Posterior cingulate gyrus (tissue), 11 donors: ENCODE measurements at places on chromosomes 2 and 18.
A peak's percentile ranks its signal among the peaks of the same experiment; 100 is the strongest.

- no peak for DNase-seq
These were observed 226.0 kb upstream of the TANK start for GRCh38 chr2:160934263-160934662.

GRCh38 chr2:141714496-141714895 is 416.3 kb downstream of the LRP1B start:
- no peak for DNase-seq

DNA sequence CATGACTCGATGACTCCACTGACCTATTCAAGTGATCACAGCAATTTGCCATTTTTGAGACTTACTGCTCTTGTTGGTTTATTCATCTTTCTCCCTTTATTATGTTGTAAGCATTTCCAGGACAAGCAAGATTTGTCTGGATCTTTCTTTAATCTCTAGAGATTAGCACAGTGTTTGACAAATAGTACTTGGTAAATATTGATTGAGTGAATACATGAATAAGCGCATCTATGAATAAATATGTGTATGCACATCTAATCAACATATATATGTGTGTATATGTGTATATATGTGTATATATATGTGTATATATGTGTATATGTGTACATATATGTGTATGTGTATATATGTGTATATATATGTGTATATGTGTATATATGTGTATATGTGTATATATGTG is 7.3 kb downstream of the TMX3 start:
- no peak for DNase-seq

GRCh38 chr2:11665510-11666362 is 4.3 kb downstream of the NTSR2 start:
- DNase-seq, result no peak

GRCh38 chr2:106108351-106108750 is 85.8 kb downstream of the UXS1 start:
- no peak for DNase-seq

GRCh38 chr2:70790136-70790828 is at the start of gene FIGLA:
TSS of gene FIGLA (minus strand) at chr2:70790643. CDS start at chr2:70790638, 5 bp downstream.
- DNase-seq, result no peak

DNA sequence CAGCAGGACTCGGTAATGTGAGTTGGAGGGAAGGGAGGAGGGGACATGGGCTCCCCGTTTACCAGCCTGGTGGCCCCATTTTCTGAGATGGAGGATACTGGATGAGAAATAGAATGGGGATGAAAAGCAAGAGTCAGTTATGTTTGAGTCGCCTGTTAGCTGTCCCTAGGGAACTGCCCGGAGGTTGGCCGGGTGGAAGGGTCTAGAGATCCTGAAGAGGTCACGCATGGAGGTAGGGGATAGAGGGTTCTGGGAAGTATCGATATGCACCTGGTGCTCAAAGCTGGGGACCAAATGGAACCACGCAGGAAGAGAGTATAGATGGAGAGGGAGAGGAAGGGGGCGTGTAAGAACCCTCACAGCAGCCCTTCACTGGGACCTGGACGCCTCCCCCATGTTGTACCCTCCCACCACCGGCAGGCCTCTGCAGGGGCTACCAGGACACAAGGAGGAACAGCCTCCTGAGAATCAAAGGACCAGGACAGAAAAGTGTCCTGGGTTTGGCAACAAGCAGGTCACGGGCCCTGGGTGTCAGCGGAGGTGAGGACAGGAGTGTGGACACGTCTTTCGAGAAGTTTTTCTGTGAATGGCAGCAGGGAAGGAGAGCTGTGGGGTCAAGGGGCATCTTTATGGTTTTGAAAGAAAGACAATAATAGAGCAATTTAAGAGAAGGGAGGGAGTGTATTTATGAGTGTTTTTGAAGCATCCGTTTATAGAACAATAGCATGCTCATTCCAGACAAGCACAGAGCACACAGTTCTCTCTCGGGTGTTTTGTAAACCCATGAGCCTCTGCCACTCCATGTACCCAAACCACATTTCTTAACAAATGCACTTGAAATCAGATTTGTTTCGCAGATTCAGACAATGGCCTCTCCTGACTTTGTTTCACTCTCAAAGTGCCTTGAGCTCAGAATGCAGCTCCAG is 132.2 kb downstream of the SMAD7 start:
- peak; percentile 72 for DNase-seq

GRCh38 chr2:236674238-236674637 is 104.6 kb downstream of the ACKR3 start:
- no peak for DNase-seq

GRCh38 chr18:13076886-13077285 is 85.7 kb downstream of the CEP192 start:
- DNase-seq, result no peak

DNA sequence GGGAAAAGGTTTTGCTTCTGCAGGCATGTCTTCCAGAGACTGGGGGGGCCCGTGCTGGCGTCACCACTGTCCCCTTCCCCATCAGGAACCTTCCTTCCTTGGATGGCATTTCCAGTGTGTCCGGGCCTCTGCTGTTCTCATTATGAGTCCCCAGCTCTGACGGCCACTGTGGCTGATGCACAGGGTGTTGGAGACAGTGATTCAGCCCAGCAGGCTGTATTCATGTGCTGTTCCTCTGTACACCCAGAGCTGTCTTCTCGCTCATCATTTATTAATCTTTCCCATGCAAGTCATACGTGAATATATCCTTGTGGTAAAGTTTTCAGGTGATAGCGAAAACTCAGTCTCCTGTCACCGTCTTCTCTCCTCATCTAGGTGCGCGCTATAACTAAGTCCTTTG is 57.7 kb downstream of the ASAP2 start:
- no peak for DNase-seq

- DNase-seq, result no peak
These were observed 206.1 kb downstream of the ZNF407 start for GRCh38 chr18:74803769-74804168.

GRCh38 chr2:100352521-100352920 is 30.2 kb upstream of the LONRF2 start:
- no peak for DNase-seq

DNA sequence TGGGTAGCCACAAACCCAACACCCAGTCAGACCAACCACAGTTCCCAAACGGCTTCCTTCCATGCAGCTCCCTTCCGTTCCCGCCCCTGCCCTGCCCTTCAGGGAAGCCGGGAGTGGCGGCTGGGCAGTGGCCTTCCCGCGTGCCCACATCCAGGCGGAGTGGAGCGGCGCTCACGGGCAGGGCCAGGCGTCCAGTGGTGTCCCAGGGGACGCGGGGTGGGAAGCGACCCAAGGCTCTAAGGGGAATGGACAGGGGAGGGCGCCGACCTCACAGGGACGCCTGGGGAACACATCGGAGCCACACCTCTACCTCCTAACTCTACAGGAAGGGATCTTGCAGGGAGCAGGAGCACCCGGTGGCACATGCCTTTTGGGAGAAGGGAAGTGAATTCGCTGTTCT is 225.9 kb upstream of the MGAT5 start:
- no peak for DNase-seq

- no peak for DNase-seq
These were observed 89.1 kb downstream of the RAD51AP2 start for GRCh38 chr2:17429130-17429529.

DNA sequence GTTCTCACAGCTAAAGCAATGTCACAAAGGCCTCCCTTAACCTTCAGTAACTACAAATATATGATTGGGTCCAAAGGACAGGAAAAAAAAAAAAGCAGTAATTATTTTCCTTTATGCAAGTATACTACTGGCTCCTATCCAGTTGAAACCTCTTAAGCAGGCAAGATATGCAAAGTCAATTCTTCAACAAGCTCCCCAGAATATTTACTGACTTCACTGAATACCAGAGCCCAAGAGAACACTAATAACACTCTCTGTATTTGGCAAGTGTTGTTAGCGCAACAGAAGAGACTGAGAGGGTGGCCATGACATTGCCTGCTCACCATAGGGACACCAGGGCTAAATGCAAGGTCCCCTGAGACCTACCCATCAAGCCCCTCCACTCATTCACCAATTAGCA is 74.5 kb downstream of the AP1S3 start:
- DNase-seq, result no peak

DNA sequence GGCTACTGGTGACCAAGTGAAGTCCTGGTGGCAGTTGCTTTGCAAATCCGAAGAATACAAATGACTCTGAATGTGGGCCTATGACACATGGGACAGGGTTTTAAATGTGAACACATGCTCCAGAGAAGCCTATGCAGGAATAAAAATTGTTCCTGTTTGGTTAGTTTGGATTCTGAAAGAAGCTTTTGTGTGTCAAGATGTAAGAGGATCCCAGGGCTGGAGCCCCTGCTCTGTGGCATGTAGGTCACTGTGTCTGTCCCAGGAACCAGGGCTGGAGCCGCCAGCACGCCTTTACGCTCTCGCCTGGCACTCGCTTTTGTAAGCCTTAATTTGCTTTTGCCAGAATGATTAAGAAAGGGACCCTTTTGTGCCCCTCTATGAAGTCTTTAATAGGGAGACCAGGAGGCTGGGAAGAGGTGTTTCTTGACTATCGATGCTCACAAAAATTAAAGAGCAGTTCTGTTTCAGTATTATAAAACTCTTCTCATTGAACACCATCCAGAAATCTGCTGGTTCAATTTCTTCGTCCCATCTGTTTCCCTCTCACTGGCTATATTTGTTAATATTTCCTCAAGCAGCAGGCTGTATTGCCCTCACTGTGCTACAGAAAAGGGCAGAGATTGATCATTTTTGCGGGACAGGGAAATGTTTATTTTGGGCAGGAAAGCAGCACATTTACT is 532.7 kb upstream of the POU3F3 start:
- peak; percentile 73 for DNase-seq

GRCh38 chr18:58896268-58896667 is 31.6 kb downstream of the ZNF532 start:
- DNase-seq, result no peak

DNA sequence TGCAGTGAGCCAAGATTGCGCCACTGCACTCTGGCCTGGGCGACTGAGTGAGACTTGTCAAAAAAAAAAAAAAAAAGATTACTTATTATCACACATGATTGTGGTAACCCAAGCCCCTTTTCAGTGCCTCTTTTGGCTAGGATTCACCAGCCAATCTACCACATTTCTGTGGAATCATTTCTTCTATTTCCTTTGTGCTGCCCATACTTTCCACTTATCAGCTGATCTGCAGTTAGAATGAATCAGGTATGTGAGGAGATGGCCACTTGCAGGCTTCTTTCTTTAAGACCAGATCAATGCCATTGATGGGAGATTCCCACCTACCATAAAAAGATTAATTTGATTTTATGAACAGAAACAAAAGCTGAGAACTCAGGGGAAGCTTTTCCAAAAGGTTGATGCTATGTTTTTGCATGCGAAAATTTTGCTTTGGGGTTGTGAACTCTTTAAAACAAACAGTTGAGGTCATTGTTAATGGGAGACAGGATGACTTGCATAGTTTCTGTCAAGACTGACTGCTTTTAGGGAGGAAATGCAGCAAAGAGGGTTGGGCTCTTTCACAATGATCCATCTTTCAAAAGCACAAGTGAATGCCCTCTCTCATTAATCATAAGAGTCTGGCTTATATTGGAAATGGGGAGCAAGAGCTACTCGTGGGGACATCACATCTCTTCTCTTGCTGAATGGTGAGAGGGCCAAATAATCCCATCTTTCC is 66.9 kb upstream of the CYP26B1 start:
- no peak for DNase-seq

GRCh38 chr2:85702172-85702571 is 8.0 kb downstream of the GNLY start:
- DNase-seq, result no peak

GRCh38 chr2:43269074-43269572 is 42.7 kb upstream of the ZFP36L2 start:
- no peak for DNase-seq
